ENCODE measurements at places on chromosomes 5 and 9. TPM values are rescaled to one million over a fixed set of nuclear protein-coding genes. Genes with fewer than 3 reads are reported as not detected.

Gene GABRP
- not detected for total RNA-seq

GRCh38 chr5:168136340-168136739, 155.1 kb upstream of the WWC1 start:
- no peak for DNase-seq
- H3K27ac ChIP-seq, result no peak overlapping the region
- H3K4me1 ChIP-seq, result no peaks in the 10 kb centered on the region
- no peaks in the 10 kb centered on the region for H3K36me3 ChIP-seq
- peaks cover 9% of the 10 kb centered on the region for H3K27me3 ChIP-seq

DNA sequence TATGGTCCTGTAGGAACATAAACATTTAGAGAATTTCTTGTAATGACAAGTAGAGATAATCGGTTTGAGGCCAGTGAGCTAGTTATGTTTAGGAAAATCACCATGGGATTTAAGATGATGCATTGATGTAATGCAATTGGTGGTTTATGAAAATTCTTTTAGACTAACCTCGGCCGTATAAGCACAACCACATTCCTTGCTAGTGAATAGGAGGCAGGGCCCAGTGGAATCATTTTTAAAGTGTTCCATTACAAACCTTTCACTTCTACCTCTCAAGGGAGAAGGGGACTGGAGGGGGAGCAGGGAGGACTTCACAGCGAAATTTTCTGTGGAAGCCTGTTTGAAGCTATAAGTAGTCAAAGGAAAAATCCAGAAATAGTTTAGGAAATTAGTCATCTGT, 71.8 kb upstream of the NFIL3 start:
- H3K36me3 ChIP-seq, result no peaks in the 10 kb centered on the region
- no peaks in the 10 kb centered on the region for H3K4me1 ChIP-seq
- H3K27me3 ChIP-seq, result no peaks in the 10 kb centered on the region
- no peak overlapping the region for H3K27ac ChIP-seq

GRCh38 chr5:76735762-76736545, 20.0 kb downstream of the F2R start:
- peaks cover 7% of the 10 kb centered on the region for H3K4me1 ChIP-seq
- no peak overlapping the region for H3K4me3 ChIP-seq
- no peaks in the 10 kb centered on the region for H3K36me3 ChIP-seq
- H3K27me3 ChIP-seq, result no peaks in the 10 kb centered on the region

DNA sequence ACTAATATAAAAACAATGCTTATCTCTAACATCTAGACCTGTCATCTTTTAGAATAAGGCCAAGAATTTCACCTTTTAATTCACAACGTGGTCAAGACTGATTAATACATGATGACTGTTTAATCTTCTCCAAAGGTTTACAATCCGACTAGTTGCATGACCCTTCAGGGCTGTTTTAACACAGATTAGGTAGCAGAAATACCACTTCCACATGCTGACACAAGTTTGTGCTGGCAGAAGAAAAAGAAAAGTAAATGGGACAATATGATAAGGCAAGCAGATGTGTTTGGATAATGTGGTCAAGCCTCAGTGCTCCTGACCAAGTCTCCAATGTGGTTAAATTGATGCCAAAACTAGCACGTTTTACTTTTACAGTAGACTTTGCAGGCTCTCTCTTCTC, 31.1 kb downstream of the SEMA6A start:
- no peak overlapping the region for H3K27ac ChIP-seq
- no peak for DNase-seq
- H3K4me3 ChIP-seq, result no peak overlapping the region
- H3K27me3 ChIP-seq, result no peaks in the 10 kb centered on the region

All from Panc1 (cell line).